ELR (cell line): ENCODE measurements at places on chromosomes 2 and 18.

DNA sequence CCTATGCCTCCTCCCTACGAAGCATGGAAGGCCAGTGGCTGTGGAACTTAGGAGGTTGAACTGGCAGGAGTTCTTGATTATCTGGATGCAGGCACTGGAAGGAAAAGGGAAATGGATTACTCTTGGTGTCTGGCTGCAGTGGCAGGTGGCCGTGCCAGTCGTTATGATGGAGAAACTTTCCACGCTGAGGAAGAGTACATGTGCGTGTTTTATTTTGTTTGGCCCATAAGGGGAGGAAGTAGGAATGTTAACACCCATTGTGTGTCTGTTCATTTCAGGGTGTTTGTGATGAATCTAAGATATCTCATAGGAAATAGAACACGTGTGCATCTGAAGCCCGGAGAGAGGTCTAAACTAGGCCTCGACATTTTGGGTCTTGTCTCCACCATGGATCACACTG is 122.8 kb upstream of the NFATC1 start:
- no peak for DNase-seq

GRCh38 chr2:227783404-227784138 is 30.1 kb upstream of the CCL20 start:
- no peak for DNase-seq

DNA sequence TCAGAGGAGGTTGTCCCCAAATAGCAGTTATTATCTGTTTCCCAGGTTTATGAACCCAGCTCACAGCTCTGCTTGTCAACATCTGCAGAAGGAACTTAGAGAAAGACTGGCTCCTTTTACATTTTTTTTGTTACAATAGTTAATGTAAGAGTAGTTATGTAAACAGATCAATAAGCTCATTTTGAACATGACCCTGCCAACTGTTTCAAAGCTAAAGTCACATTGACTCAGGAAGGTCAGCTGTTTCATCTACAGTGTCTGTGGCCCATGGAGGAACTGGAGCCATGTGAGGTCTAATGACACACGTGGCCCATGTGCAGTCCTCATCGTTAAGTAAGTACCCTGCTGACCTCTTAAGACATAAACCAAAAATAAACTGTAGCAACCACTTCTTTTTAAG is 97.1 kb downstream of the SH3RF3 start:
- DNase-seq, result no peak

DNA sequence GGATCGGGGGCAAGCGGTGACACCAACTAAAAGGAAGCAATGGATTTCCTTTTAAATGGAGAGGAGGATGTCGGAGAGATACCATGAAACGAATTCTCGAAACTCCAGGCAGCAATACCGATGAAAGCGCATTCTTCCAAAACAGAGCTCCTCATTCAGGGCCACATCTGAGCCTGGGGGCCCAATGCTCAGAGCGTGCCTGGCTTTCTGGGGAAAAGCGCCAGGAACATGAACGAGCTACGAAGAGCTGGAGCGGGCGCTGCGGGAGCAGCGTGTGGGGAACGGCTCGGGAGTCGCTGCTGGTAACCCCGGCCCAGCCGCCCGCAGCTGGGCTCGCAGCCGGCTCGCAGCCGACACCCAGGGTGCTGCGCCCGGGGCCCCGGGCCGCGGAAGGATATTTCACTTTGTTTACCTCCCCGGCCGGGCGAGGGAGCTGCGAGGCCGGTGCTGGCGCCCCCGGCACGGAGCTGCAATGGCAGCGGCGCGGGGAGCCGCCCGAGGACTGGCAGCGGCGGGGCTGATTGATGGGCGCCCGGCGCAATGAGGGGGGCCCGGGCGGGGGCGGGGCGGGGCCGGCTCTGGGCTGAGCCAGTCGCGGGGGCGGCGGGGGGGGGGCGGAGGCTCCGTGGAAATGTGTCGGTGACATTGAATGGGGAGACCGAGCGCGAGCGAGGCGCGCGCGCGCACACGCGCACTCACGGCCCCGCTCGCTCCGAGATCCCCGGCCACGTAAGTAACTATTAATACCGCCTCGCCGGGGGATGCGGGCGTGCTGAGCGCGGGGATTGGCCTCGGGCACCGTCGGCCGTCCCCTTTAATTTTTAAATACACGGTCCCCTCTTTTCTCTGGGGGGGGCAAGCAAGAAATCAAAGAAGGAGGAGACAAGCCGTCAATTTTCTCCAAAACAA is at the start of gene TRIB2:
TSS of gene TRIB2 (plus strand) at position 655 of the 909 bp plus-strand sequence. CDS start 1,372 bp downstream, outside the sequence.
- peak; percentile 90 for DNase-seq

- DNase-seq, result no peak
These were observed 25.5 kb upstream of the NFU1 start for GRCh38 chr2:69462780-69463179.

DNA sequence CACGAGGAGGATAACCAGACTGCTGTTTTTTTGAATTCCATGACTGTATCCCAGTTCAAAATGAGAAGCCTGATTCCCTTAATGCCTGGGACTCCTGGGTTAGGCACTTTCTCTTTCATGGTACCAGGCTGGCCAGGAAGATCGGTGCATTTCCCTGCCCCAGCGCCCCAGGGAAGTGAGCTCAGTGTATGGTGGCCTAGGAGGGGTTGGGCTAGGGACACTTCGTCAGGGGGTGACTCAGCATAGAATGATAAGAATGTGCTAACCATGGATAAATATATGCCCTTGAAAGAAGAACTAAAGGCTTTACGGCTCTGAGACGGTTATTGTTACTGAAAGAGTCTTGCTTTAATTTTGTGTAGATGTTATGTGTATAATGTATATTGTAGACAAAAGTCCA is 27.5 kb upstream of the FAM237A start:
- peak; percentile 86 for DNase-seq

- peak; percentile 62 for DNase-seq
These were observed 415.7 kb upstream of the FIGN start for GRCh38 chr2:164151522-164151921.

DNA sequence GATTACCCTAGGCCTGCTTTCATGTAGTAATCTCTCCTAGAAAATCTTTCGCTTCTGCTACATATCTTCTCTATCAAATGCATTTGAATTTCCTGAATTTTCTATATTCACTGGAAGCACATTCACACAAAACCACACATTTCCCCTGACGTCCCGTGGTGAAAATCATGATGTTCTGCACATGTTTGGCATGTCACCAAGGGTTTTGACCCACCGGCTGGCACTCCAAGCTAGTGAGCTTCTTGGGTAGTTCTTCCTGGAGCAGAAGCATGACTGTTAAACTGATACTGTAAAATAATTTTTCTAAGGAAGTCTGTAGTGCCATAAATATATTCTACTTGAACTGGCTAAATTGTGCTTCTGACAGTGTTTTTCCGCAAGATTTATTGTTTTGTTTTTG is 510.1 kb upstream of the SLC8A1 start:
- DNase-seq, result no peak

DNA sequence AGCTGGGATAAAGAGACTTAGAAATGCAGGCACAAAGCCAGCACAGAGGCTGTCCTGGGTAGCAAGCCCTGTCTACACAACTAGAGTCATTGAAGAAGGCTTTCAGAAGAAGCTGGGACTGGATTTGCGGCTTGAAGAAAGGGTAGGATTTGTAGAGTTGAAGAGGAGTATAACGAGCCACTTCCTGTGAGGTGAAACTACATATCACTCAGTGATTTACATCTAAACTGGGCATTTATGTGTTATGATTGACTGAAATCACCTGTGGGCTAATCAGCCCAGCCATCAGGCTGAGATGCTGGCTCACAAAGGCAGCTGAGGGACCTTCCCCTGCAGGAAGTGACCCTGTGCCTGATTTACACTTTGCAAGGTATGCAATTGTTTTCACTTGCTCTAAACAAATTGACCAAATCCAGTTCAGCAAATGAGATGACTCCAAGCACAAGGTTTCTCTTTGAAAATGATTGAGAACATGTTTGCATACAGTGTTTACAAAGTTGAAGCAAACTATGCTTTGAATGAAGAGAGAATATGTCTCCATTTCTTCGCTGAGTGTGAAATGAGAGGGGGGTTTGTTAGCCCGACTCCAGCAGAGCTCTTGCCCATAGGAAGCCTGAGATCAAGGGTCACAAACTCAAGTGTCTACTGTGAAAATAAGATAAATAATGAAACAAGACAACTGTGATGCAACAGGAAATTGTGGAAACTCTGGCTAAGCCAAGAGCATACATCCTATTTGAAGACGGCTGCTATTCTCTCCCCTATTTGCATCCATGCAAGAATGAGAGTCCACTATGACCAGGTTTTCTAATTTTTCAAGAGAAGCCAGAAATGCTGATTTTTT is 69.3 kb upstream of the HK2 start:
- no peak for DNase-seq

DNA sequence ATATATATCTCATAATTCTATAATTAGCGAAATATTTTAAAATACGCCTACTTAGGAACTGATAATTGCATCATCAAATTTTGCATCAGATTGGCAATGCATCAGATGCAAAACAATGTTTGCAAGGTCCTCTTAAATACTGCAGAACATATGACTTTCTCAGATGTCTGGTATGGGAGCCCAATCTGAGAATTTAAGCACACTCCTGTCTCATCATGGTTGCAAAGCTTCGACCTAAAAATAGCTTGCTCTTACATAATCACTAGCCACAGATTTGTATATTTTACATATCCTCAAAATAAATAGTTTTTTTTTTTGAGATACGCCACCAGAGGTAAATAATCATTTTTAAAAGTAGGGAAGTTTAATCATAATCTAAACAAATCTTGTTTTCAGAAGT is 123.2 kb downstream of the CABYR start:
- DNase-seq, result no peak

DNA sequence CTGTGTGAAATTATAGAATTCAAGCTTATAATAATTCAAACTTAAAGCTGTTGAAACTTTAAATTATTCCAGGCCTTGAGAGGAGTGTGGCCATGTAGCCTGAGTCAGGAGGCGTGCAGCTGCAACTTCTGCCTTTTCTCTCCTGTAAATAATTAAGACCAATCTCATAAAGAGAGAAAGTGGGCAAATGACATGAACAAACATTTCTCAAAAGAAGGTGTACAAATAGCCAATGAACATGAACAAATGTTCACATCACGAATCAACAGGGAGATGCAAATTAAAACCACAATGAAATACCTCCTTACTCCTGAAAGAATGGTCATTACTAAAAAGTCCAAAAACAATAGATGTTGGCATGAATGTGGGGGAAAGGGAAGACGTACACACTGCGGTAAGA is 149.1 kb upstream of the MYCN start:
- no peak for DNase-seq

- DNase-seq, result no peak
These were observed 1627.6 kb upstream of the ZEB2 start for GRCh38 chr2:146147448-146148012.

- peak; percentile 36 for DNase-seq
These were observed 143.3 kb upstream of the KLHL29 start for GRCh38 chr2:23241611-23242245.

DNA sequence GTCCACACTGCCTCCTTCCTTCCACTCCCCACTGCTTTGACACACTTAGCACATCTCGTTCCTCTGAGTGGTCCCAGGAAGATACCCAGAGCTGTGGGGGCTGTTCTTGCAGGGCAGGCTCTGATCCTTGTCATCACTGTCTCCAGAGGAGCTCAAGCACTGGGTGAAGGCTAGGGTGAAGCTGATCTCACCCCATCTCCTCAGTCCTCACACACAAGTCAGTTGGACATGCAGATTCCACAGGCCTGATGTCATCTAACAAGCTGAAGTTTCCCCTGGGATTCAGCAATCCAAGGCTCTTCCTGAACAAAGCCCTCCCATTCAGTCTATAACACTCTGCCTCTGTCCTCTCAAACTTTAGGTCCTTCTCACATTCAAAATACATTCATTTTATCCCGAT is 90.6 kb upstream of the RAB6C start:
- DNase-seq, result no peak

- no peak for DNase-seq
These were observed 488.9 kb upstream of the SOX11 start for GRCh38 chr2:5203134-5203755.

GRCh38 chr18:61713502-61713901 is 179.3 kb downstream of the RNF152 start:
- no peak for DNase-seq

- DNase-seq, result no peak
These were observed 143.5 kb downstream of the MBP start for GRCh38 chr18:76988827-76989646.

DNA sequence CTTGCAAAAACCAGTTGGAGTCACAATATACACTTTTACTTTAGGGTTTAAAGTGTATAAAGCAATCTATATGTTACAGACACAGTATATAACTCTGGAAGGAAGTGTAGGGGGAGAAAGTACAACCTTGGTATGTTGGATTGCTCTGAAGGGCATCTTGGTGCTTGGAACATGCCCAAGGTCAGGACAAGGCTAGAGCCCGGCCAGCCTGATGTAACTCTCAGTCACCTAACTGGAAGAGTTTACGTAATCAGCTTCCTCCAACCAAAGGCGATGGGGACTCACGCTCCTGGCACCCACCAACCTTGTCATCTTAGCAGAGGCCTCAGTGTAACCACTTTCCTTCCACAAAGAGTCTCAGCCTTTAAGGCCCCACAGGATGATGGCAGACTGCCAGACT is 181.1 kb upstream of the ACAA2 start:
- DNase-seq, result no peak

- DNase-seq, result no peak
These were observed 131.8 kb downstream of the BAZ2B start for GRCh38 chr2:159484532-159484931.

GRCh38 chr2:98833917-98834263 is 102.1 kb downstream of the CRACDL start:
- DNase-seq, result no peak

- peak; percentile 1 for DNase-seq
These were observed 342.9 kb downstream of the PARD3B start for GRCh38 chr2:204888222-204888621.

GRCh38 chr2:235596272-235596671 is 102.4 kb downstream of the AGAP1 start:
- DNase-seq, result no peak

GRCh38 chr2:65263986-65264385 is 36.4 kb downstream of the ACTR2 start:
- DNase-seq, result no peak

- no peak for DNase-seq
These were observed 717.4 kb downstream of the GALR1 start for GRCh38 chr18:77967071-77967470.

- no peak for DNase-seq
These were observed 229.4 kb downstream of the HAUS1 start for GRCh38 chr18:46333431-46334135.

- DNase-seq, result no peak
These were observed 138.7 kb upstream of the BOD1L2 start for GRCh38 chr18:57008001-57008686.

GRCh38 chr18:72830109-72830508 is 37.7 kb downstream of the NETO1 start:
- no peak for DNase-seq

DNA sequence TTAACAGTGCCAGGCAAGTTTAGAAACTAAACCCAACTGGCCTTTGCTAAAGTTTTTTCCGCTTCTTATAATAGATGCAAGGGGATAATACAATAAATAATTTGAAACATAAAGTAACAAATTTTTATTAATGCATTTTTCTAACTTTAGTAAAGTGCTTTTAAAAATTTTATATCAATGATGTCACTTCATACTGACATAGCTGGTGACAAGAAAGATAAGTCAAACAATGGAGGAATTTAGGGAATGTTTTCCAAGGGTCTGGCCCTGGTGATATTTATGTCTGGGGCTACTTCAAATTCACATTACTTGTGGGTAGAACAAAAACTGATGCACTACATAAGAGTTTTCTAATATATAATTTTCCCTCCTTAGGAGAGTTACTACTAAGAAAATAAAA is 61.2 kb upstream of the CBLN2 start:
- no peak for DNase-seq

- DNase-seq, result no peak
These were observed 563.1 kb upstream of the FAM98A start for GRCh38 chr2:34162231-34162630.
